Uterus (tissue), 4 donors: ENCODE measurements at places on chromosomes 5 and 9. TPM values are rescaled to one million over a fixed set of nuclear protein-coding genes. Genes with fewer than 3 reads are reported as not detected.
A peak's percentile ranks its signal among the peaks of the same experiment; 100 is the strongest.

Gene COL23A1
- not detected for total RNA-seq

Gene GHR
- 7.7 TPM for total RNA-seq

Gene INSL6
- not detected for total RNA-seq

Gene MYMK
- not detected for total RNA-seq

- no peak overlapping the region for H3K27ac ChIP-seq
- no peaks in the 10 kb centered on the region for H3K4me1 ChIP-seq
- no peak for DNase-seq
- H3K4me3 ChIP-seq: no peak overlapping the region
These were observed 254.4 kb downstream of the FAM114A2 start for GRCh38 chr5:153784277-153784676.

DNA sequence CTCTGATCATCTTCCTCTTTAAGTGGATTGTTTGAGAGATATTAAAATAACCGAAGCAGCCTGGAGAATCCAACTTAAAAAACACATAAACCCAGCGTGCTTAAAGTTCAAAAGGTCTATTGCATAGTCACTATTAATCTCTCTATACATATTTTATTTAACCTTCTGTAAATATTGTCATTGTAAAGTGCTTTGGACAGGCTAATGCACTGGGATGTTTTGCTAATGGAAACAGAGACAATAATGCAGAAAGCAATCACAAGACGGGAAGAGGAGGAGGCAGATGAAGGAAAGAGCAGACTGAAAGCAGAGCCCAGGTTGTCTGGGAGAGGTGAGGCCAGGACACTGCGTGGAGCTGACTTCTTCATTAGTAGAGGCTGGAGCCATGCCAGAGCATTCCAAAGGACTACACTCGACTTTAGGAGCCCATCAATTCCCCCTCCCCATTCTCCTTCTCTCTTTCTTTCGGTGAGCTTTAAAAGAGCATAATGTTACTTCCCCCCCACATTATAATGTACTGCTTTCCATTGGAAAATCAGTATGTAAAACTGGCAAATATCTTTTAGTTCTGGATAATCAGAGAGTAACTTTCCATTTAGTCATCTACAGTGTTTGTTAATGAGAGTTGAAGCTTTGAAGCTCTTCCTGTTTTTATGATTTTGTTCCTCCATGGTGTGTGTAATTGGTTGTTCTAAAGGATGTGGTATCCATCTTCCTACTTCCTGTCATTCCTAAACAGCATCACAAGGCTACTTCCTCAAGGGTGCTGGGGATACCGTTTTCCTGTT is 307.3 kb upstream of the MPDZ start:
- no peak overlapping the region for H3K4me3 ChIP-seq
- no peak overlapping the region for H3K27ac ChIP-seq
- no peaks in the 10 kb centered on the region for H3K27me3 ChIP-seq
- DNase-seq: no peak
- H3K36me3 ChIP-seq: no peaks in the 10 kb centered on the region

DNA sequence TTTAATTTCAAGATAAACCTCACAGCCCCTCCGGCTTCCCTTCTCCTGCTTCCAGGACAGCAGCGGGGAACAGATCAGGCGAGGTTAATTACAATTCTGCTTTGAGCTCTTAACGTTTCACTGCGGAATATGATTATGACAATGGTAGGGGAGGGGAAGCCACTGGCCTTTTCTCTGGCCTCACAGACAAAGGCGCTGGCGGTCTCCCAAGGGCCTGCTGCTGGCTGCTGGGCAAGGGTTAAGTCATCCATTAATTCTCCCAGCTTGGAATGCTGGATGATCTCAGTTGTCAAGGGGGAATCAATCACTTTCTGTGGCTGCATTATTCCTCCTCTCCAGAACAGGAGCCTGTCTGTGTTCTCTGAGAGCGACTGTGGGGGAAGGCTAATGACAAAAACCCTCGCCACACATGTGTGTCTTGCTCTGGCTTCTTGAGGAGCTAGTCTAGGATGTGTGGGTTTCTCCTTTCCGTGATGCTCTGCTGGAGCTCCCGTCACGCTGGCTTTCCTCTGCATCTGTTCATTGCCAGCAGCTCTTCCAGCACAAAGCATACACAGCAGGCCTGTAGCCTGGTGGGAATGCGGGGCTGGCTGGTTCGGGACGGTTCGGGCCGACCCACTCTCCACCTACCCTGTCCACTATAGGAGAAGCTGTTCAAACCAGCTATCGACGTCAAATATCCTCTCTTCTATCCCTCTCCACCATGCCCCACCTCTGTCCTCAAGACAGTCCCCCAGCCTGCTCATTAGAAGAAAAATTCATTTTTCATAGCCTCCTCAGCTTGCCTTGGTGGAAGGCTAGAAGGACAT is 82.8 kb downstream of the DCP2 start:
- H3K4me3 ChIP-seq: no peak overlapping the region
- H3K27ac ChIP-seq: peak overlapping the region; percentile 57
- peak; percentile 54 for DNase-seq
- H3K4me1 ChIP-seq: peaks cover 11% of the 10 kb centered on the region
- no peaks in the 10 kb centered on the region for H3K27me3 ChIP-seq

DNA sequence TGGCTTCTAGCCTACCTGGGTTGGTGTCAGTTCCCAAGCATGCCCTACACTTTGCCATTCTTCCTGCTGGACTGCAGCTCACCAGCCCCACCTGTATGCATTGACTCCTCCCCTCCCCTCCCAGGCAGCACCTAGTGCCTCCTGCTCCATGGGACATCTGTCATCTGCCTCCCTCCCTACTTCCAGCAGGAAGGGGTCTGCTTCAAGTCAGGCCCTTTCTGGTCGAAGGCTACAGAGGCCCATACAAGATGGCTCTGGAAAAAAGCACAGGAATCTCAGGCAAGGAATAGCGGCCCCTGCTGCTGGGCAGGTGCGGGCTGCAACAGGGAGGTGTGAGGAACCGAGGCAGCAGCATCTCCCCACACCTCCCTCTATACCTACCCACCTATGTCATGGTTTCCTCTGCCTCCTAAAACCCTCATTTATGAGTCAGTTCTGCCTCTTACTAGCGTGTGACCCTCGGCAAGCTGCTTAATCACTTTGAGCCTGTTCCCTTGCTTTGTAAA is 19.7 kb downstream of the WWC1 start:
- H3K4me3 ChIP-seq: no peak overlapping the region
- no peak overlapping the region for H3K27ac ChIP-seq
